NCI-H1105 (cell line): ENCODE measurements at places on chromosomes 4 and X.

DNA sequence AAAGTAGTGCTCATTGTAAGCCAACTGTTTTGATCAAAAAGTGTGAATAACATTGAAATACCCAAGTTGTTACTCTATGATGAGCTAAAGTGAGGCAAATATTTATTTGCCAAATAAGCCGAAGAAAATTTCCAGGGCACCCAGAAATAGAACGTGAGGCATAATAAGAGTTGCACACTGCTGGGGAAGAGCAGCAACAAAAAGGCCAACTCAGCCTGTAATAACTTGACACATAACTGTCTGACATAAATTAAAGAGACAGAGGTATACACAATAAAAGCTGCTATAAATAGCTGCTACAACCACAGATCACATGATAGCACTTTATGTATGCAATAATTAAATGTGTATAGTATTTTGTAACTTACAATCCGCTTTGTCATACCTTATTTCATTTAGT is 2.0 kb upstream of the ABCB7 start:
- DNase-seq, result no peak

DNA sequence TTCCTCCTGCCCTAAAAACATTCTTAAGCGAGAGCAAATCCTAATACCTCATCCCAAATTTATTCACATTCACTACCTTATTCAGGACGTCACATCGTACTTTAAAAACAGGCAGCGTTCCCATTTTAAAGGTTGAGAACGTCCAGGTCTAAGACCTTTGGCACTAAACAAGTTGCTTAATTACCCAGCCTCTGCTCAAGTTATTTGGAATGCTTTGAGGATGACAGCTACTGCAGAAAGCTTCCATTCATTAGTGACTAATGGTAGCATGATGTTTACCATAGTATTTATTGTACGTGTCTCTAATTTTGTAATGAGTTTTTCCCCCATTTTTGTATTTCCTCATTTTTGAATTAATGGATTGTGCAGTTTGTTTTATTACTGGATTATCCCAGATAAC is 1.5 kb downstream of the USP38 start:
- DNase-seq, result no peak

GRCh38 chr4:188551156-188551555 is 411.9 kb downstream of the TRIML1 start:
- no peak for DNase-seq

DNA sequence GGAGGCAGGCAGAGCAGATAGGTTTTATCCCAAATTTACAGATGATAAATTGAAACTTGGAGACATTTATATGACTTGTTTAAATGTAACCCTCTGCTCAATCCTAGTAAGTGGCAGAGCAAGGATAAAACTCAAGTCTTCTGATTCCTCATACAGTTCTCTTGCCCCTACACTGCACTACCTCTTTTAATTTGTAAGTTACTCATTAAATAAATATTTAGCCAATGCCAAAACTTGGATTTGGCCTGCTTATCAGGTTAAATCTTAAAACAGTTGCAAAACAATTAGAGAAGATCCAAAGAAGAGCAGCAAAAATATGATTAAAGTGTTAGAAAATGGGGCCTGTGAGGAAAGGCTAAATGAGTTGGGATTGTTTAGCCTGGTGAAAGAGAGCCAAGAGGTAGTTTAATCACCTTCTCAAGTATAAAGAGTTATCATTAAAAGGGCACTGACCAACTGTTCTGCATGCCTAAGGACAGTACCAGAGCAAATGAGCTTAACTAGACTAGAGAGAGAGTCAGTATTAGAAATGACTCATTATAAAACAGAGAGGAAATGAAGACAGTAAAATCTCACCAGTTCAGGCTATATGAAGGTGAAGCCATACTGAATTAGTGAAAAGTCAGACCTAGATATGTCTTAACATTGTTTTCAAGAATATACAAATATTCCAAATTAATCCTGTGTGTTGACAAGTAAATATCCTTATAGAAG is 146.3 kb downstream of the GRIA3 start:
- DNase-seq, result no peak

- no peak for DNase-seq
Measured at GRCh38 chrX:1584237-1585011, 7.0 kb upstream of the AKAP17A start.

- DNase-seq, result no peak
Measured at GRCh38 chr4:28639747-28640146, 1779.1 kb downstream of the STIM2 start.

DNA sequence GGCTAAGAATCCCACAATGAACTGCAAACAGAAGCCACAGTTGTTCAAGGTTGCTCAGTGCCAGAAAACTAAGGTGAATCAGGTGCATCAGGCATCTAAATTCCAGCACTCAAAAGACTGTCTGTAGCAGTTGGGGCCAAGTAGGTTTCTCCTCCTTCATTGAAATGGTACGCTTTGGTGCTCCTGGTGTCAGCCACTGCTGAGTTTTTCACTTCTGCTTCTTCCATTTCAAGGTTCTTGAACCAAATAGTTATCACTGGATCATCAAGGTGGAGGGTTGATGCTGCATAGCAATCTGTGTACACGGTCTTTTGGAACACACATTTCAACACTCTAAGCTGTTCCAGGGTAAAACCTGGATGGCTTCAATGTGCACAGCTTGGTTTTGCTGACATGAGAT is 74.4 kb downstream of the TMA16 start:
- no peak for DNase-seq

- no peak for DNase-seq
Measured at GRCh38 chr4:123127218-123127617, 204.8 kb upstream of the NUDT6 start.

DNA sequence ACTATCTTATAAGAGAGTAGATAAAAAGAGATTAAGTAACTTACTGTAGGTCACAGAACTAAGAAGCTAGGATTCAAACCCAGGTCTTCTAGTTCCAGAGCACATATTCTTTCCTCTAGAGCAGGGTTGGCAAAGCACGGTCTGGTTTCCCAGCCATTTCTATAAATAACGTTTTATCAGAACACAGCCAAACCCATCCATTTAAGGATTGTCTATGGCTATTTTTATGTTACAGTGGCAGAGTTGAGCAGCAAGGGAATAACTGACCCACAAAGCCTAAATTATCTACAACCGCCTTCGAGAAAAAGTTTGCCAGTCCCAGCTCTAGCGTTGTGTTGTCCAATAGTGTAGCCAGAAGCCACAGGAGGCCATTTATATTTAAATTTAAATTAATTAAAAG is 7.5 kb downstream of the TMEM144 start:
- no peak for DNase-seq

DNA sequence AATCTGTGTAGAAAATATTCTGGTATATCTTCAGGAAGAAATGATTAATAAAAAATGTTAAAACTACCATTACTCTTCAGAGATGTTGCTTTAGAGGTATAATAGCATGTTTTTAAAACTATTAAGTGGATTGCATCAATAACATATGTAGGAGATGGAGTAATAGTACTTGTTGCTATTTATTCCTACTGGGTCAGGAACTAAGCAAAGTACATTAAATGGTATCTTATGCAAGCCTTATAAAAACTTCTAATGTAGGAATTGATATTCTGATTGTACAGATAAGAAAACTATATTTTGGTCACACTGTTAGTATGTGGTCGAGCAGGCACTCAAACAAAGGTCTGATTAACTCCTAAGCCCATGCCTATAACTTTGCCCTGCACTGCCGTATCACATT is 31.4 kb upstream of the PDLIM5 start:
- DNase-seq, result no peak

DNA sequence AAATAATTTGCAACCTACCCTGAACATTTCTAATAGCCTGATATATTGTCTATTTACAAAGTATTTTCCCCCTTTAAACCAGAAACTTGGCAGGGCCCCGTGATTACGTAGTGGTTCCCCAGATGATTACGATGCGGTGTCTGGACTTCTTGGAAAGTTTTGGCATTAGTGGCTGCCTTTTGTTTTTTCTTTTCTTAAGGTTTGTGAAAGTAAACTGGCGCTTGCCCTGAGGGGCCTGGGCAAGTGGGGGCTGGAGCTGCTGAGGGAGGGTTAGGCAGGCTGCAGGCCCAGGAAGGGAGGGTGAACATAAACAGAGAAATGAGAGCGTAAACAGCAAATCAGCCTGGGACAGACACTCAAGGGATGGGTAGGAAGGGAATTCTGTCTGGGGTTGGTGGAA is 123.6 kb upstream of the MSX1 start:
- DNase-seq, result no peak

DNA sequence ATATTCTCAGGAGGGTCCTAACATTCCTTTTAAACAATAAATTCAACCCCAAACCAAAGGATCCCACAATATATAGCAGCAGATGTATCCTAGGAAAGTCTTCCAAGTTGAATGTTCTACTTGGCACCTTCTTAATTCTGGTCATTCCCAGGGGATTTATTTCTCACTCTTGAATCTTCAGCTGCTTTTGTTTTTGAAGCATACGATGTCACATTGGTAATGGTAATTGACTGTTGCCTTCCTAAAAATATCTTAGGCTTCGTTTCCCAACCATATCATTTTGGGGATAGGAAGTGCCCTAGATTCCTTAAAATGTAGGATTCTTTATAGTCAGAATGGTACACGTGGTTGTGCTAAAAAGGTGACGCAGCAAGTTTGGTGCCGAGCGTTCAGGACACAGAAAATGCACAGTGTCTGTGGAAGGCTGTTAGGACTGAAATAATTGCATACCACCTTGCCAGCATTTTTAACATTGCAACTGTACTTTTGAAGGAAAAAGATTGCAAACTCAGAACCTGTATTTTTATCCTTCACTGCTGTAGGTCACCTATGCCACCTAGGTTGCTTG is 8.1 kb downstream of the SNX25 start:
- no peak for DNase-seq

GRCh38 chr4:155703486-155704247 is 37.0 kb downstream of the GUCY1A1 start:
- DNase-seq, result no peak

GRCh38 chrX:21658152-21658737 is at the start of gene KLHL34:
Gene KLHL34, minus strand, starts transcription at chrX:21658330. Its CDS starts 542 bp downstream, at chrX:21657788.
- no peak for DNase-seq

- no peak for DNase-seq
Measured at GRCh38 chr4:151670843-151671242, 90.0 kb downstream of the GATB start.

DNA sequence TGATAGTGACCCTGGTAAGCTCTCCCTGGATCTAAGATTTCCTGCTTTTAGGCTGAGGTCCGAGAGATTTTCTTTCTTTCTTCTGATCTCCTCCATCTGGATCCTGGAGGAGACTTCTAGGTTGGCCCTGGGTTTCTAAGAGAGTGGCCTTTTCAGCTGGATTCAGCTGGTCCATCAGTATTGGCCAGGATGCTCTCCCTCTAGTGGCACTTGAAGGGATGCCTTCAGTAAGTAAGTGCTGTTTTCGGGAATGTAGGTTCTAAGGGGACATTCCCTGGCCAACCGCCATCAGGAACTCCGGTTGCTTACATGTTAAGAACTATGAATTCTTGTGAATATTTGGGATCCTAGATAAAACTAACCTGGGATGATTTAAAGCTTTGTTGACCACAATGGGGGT is 56.9 kb downstream of the SERTM2 start:
- no peak for DNase-seq

GRCh38 chrX:103573202-103573601 is 12.1 kb upstream of the TCEAL4 start:
- no peak for DNase-seq
